Activated CD4-positive, alpha-beta T cell treated with anti-CD3 and anti-CD28 coated beads for 1 hour (primary cell): ENCODE measurements at places on chromosomes 13 and 19.

DNA sequence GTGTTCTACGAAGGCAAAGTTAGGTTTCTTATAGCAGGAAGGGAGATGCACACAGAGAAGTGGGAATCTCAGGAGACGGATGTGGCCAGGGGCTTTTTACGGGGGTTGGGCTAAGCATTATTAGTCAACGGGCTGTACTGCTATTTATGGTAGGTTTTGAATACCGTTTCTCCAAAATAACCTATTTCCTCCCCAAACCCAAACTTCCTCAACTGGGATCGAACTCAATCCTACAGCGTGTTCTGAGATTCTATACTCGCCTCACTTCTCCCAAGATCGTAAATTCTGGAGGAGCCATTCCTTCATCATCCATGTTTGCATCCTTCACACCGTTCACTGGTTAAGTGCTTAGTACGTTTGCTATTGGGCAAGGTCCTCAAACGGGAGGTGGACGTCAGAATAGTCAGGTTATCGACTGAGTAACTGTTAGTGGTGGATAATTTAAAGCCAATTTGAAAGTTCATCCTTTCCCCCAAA lies 1.2 kb upstream of the TRIM13 start:
- DNase-seq, result no peak

GRCh38 chr19:14107581-14108461 lies 9.7 kb downstream of the PRKACA start:
- no peak for DNase-seq

DNA sequence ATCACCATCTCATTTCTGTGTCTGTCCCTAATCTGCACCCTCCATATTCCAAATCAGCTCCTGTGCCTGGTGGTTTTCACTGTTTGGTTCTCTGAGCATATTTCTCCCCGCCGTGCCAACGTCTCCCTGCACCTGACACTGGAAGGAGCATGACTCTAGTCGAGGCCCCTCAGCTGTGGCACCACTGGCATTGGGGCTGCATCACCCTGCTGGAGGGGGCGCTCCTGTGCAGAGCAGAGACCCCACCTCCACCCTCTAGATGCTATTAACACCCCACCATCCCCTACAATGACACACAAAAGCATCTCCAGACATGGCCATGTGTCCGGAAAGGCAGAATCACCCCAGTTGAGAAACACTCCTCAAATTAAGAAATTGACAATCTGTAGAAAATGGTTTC lies 20.8 kb downstream of the ZSCAN5C start:
- no peak for DNase-seq

- no peak for DNase-seq
Measured at GRCh38 chr19:46841458-46842083, 9.1 kb downstream of the AP2S1 start.

- DNase-seq, result no peak
Measured at GRCh38 chr19:48772503-48772953, 17.2 kb downstream of the FGF21 start.

GRCh38 chr19:50745221-50745620 lies 22.1 kb downstream of the CLEC11A start:
- DNase-seq, result no peak

GRCh38 chr13:100436099-100436498 lies 152.5 kb downstream of the GGACT start:
- no peak for DNase-seq

- DNase-seq, result no peak
Measured at GRCh38 chr19:19460258-19460731, 54.8 kb downstream of the GATAD2A start.

- DNase-seq, result no peak
Measured at GRCh38 chr13:88637935-88638334, 966.8 kb downstream of the SLITRK5 start.

DNA sequence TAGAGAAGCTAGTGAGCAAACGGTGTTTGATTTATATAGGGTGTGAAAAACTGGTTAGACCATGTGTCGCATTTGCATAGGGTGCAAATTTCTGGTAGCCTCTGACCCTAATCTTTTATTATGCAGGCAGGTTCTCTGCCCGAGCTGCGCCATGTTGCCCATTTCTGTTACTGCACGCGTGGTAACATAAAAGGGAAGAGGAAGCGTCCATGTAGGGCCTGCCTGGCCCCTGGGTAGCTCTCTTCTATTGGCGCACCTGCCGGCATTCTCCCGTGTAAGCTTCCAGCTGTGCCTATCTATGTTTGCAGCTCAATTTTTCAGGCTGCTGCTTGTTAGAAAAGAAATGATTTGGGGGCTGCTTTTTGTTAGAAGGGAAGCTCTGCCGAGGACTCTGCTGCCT lies 14.0 kb upstream of the CD70 start:
- DNase-seq, result no peak

DNA sequence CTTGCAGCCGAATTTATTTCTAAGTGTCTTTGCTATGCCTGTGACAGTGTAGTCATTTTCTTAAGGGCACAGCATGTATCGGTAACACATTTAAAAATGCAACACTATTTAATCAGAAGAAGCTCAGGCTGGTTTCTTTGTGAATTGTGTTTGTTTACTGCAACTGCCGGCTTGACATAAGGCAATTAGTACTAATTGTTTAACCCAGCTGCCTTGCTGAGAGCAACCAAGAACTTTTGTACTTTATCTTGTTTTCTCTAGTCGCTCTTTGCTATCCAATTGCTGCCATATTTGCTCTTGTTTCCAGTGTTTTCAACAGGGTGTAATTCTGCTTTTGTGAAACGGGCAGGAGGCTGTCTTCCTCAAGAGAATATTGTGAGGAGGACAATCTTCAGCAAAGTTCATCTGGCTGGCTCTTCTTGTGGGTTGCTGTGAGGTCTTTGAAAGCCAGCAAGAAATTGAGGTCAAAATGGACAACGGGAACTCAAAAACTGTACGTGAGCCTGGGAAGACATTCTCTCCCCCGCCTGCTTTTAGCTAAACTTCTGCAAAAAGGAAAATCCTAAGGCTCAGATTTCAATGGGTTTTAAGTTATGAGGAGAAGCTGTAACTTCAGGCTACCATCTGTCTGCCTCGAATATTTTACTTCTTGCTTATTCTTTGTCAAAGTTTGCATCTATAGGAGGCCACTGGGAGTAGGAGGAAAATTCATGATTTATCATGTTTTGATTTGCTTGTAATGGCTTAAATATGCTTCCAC lies 75.8 kb upstream of the TSHZ3 start:
- no peak for DNase-seq

DNA sequence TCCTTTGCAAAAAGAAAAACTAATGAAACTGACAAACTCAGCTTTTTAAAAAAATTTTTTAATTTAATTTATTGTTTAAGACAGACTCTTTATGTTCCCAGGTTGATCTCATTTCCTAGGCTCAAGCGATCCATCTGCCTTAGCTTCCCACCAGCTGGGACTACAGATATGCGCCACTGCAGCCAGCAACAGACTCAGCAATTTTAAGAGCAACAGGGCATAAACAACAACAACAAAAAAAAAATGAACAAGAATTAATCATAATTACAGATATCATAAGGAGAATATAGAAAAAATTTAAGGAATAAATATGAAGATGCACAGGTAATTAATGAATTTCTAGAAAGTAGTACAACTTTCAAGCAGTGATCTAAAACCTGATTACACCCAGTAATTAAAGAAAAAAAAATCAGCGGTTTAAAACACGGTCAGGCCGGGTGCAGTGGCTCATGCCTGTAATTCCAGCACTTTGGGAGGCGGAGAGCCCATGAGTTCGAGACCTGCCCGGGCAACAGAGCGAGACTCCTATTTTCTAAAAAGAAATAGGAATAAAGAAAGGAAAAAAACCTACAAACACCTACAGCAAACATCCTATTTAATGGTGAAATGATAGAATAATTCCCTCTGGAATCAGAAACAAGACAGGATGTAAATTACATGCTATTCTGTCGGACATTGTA lies 1.4 kb downstream of the ZNF699 start:
- DNase-seq, result no peak

- DNase-seq, result no peak
Measured at GRCh38 chr13:33445476-33445875, 159.9 kb upstream of the STARD13 start.

- no peak for DNase-seq
Measured at GRCh38 chr13:28047757-28048388, 52.5 kb downstream of the FLT3 start.

DNA sequence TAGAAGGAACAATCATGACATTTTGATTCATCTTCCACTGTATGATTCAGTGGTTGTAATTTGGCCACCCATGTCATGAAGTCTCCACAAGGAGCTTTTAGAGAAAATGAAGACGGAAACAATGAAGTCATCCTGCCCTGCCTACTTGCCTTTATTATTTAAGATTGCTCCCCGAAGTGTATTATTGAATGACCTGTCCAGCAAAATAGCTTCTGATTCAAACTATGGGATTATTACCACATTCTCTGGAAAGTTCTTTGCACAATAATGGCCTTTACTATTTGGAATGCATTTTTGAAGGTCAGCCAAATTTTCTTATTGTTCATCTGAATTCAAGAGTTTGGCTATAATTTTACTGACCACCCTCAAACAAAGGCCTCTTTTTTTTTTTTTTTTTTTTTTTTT lies 77.8 kb upstream of the RFC3 start:
- no peak for DNase-seq

DNA sequence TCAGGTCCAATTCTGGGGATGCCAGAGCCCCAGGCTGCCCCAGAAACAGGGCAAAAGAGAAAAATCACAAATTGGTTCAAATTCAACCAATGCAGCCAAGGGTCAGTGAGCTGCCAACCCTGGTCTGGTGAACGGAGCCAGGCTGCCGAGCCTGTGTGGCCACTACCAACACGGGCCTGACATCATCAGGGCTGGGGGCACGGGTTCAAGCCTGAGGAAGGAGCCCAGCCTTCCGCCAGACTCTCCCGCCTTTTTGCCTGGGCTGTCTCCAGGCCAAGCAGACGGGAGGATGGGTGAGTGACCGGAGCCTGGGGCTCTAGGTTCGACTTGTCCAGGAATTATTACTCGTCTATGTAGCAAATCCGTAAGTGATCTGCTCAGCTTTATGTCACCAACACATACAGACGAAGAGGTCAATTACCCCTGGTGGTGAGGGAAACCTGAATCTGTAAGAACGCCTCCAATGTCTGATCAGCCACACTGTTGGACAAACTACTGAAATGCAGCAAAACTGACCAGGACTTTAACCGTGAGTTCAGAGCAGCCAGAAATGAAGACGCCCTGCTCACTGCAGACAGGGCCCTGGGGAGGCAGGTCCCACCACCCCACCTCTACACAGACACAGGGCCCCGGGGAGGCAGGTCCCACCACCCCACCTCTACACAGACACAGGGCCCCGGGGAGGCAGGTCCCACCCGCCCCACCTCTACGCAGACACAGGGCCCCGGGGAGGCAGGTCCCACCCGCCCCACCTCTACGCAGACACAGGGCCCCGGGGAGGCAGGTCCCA lies 31.8 kb downstream of the RAB20 start:
- no peak for DNase-seq

- no peak for DNase-seq
Measured at GRCh38 chr13:32811297-32811800, 204.9 kb upstream of the KL start.

DNA sequence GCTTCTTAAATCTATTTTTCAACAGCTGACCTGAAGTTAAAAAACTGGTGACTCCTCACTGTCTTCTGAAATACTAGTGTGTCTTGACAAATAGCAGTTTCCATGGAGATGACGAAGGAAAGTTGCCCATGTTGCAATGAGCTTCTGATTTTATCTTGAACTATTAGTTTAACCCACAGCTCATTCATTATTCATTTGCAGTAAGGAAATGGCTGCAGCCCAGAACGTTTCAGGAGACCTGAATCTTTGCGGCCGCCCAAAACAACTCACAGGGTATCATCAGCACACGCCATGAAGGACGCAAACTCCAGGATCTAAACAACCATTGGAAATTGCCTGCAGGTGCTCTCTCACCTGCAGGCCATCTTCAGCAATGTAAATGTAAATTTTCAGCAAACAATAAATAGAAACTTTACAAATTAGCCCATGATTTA lies 142.5 kb downstream of the DCLK1 start:
- no peak for DNase-seq

GRCh38 chr19:51327066-51328001 lies 14.6 kb downstream of the VSIG10L start:
- no peak for DNase-seq

DNA sequence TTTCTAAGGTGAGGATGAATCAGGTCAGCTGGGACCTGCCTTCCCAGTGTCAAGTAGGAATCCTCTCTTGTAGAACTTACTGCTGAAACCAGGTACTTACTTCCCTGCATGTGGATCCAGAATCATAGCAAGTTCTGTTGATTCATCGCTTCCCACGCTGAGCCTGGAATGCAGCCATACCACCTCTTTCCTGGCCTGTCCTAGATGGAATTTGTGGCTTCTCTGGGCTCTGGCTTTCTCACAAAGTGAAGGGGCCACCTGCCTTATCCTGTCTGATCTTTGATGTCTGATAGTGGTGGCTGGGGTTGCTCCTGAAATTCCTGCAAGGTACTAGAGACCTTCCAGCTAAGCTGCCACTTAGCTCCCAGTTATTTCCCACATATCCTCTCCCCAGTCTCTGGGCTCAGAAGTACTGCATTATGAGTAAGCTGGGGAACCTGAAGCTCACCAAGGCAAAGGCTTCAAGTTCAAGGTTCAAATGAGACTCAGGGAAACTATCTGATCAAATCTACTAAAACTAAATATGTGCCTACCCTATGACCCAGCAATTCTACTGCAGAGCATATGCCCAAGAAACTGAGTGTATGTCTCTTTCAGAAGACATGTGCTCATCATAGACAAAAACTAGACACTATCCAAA lies 103.5 kb downstream of the SUCLA2 start:
- no peak for DNase-seq

DNA sequence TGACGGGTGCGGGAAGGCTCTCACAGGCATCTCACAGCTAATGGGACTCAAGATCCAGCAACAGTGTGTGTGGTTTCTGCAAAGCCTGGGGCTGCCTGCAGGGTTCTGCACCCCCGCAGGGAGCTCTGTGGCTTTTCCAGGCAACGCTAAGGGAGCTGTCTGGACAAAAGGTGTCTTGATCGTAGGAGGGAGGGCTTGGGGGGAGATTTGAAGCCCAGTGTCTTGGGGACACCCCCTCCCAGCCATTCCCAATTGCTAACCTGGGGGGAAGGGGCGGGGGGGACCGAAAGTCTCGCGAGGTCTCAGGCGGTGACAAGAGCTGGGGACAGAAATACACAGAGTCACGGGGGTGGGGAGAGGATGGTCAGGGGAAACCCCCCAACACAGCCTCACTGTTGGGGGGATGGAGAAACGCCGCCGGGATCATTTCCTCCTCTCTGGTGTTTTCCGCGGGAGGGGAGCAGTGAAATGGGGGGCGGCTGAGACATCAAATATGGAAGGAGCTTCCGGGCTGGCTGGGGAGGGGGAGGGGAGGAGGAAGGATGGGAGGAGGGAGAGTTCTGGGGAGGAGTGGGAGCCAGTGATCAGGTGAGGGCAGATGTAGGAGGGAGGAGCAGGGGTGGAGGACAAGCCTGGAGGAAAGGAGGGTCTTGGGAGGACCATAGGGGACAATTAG lies 13.3 kb downstream of the KCNC3 start:
- DNase-seq, result no peak

GRCh38 chr13:48506092-48506701 lies 26.7 kb downstream of the RCBTB2 start:
- no peak for DNase-seq

- no peak for DNase-seq
Measured at GRCh38 chr13:100521851-100522617, 66.6 kb downstream of the GGACT start.
